Frontal cortex (tissue), 4 donors: ENCODE measurements at places on chromosomes 3 and 15.

DNA sequence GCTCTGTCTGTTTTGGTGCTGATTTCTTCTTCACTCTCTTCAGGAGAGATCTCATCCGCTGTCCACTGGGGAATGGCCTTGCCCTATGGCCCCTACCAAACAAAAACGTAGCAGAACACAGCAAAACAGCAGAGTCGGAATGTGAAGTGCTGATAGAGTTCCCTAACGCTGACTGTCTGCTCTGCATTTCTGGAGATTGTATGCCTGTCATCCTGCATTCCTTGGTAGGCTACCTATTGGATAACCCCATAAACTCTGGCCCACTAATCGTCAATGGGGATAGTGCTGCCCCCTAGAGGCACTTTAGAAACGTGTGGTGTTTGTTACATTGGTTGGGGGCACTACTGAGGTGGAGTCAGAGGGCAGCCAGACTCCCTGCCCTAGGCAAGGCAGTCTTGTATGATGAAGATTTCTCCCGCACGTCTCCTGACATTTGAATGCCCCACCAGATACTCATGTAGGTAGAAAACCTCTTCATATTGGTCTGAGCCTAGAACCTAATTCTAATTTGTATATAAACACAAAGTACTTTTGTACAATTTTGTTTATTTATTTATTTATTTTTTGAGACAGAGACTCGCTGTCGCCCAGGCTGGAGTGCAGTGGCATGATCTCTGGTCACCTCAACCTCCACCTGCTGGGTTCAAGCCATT lies 15.6 kb upstream of the MAGEF1 start:
- no peak for DNase-seq

- DNase-seq, result no peak
Measured at GRCh38 chr3:121362035-121362734, 183.6 kb downstream of the POLQ start.

DNA sequence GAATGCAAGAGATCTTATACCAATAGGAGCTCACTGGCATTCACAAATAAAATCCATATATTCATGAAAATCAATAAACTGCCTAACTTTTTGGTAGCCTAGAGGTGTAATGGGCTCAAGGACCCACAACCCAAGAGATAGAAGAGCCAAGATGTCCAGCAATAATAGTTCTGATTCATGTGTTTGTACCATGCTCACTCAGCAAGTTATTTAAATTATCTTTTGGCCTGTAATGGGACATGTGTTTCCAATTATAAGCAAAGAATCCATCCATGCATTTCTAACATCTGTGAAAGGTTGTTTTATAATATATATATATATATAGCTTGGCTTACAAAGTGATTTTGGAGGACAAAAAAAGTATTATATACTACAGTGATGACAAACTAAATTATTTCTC lies 29.7 kb upstream of the SHC4 start:
- DNase-seq, result no peak

DNA sequence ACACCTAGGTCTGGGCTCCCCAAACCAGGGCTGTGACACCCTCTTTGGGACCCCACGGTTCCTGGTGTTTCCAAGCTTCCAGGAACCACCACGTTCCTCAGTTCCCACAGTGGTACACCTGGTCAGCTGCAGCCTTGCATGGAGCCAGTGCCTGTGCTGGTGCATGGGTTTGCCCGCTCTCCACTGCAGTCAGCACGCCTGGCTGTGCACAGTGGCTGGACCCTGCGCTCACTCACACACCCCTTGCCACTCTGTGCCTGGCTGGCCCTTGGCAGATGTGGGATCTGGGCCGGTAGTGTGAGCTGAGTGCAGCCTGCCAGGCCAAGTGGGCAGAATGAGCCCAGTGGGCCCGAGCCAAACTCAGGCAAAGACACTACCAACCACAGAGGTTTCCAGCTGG lies 48.8 kb downstream of the TCAIM start:
- no peak for DNase-seq

DNA sequence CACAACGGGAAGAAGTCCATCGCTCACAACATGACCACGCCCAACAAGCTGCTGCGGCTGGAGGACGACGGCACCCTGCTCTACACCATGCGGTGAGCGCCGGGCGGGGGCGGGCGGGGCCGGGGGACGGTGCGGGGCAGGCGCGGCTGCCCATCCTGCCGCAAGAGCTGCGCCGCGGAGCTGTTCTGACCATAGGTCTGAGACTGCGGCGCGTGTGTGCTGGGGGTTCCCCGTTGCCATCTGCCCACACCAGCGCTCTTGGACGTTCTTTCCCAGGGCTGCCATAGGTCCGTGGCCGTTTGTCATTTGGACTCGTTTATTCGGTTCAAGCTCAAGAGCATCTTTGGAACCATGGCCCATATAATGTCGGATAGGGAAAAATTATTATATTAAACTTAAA lies 16.6 kb downstream of the GABRA5 start:
- DNase-seq, result no peak

GRCh38 chr3:12615266-12615665 lies 48.7 kb downstream of the RAF1 start:
- no peak for DNase-seq

DNA sequence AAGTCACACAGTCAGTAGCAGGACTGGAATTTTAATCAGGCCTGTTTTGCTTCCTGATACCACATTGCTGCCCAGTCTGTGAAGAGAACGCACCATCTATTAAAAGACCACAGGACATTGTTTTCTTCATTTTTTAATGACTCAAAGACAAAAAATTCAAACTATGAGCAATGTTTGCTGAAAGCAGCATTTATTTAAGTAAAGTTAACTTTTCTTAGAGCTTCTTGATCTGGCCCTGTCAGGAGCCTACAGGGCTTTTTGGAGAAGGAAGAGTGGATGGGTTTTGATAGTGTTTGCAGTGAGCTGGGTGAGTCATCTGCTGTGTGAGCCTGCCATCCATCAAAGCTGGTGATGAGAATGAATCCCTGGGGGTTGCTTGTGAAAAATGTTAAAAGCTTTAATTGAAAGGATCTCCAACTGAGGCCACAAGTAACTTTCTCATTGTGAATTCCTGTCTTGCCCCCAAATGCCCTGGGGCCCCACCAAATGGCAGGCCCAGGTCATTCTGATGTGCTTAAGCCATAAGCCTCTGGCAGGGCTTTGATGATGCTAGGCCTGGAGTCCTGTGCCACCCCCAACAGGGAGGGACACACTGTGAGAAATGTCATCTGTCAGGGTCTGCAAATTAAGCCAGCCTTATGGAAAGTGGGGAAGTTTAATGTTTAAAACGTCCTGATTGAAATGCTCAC lies 136.2 kb upstream of the PFN2 start:
- no peak for DNase-seq

DNA sequence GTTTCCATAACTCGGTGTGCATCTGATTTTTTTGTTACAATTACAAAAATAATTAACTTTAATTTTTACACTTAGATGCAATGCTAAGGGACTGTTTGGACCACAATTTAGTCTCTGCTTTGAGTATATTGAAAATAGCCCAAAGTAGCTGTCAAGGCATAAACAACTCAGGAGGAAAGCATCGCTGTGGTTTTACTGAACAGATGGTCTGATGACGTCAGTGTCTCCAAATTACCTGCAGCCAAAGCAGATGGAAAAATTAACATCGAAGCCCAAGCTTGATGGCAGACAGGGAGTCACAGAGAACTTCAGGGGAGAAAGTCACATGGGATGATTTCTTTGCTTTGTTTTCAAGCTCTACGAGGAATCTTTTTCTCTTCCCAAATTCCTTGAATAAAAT lies 83.1 kb upstream of the PLCL2 start:
- no peak for DNase-seq
